HCT116 (cell line): ENCODE measurements at places on chromosomes 3 and 15.

DNA sequence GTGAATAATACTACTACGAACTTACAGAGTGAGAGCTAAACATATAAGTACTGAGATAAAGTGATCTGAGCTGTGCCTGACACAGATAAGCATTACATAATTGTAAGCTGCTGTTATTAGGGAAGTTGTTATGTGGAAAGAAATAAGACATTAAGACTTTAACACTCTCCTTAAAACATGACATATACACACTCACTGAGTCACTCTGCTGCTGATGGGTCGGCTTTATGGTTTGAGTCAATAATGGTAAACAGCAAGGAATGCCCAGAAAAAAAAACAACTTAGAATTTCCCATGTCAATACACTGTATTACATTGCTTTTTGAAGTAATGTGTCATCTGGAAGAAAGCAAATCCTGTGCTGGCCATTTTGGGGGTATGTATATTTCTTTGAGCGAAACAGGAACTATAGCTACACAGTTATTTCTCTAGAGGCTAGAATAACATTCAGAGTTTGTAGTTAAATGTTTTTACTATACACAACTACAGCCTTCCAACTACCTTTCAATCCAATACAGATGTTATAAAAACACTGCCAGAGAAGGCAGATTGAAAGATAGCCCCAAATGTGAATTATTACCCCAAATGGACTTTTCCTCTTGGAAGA is 22.8 kb upstream of the SPRED1 start:
- DNase-seq = no peak

GRCh38 chr15:65377105-65377975 is 462 bp downstream of the IGDCC3 start:
- DNase-seq = no peak

- DNase-seq = no peak
Measured at GRCh38 chr3:148828136-148828690, 602 bp downstream of the CPB1 start.

- no peak for DNase-seq
Measured at GRCh38 chr15:65312400-65312916, 8.0 kb downstream of the RNU5B-1 start.

DNA sequence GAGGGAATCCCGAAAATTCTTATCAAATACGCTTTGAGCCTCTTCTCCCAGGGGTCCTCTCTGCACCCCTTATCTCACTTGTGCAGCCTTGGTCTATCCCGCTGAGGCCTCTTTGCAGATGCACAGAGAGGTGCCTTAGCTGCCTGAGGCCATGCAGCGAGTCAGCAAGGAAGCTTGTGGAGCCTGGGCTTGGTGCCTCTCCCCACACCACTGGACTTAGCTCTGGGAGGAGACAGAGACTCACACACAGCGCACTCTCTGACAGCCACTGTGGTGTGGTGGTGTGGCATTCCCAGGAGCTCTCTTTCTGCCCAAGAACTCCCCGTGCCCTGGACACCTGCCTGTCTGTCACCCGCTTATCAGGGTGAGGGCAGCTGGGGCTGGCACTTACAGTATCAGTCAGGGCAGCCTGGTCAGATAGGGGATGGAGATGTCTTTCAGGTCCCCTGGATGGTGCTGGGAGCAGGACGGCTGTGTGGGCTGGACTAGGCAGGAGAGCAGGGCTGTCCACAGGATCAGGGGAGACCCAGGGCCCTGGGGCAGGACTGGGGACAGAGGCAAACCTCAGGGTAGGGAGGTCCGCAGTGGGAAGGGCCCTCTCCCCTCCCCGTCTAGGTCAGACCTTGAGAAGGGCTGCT is 10.2 kb upstream of the LINGO1 start:
- no peak for DNase-seq

- no peak for DNase-seq
Measured at GRCh38 chr15:36529296-36530011, 50.0 kb upstream of the CDIN1 start.

DNA sequence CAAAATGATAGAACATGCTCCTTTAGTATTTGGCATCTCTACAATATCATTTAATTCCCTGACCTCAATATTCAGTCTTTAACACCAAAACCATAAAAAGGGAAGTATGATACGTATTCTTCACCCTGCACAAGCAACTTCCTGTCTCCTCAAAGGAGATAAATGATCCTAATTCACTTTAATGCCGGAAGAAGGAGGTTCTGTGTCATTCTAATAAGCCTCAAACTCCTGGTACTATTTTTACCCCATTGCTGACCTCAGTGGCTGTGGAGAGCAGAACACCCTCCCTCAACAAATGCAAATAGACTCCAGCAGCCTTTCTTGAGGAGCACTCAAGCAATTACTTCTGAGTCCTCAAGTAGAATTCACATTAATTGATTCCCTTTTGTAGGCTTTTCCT is 173.3 kb downstream of the TMEM108 start:
- DNase-seq = no peak

DNA sequence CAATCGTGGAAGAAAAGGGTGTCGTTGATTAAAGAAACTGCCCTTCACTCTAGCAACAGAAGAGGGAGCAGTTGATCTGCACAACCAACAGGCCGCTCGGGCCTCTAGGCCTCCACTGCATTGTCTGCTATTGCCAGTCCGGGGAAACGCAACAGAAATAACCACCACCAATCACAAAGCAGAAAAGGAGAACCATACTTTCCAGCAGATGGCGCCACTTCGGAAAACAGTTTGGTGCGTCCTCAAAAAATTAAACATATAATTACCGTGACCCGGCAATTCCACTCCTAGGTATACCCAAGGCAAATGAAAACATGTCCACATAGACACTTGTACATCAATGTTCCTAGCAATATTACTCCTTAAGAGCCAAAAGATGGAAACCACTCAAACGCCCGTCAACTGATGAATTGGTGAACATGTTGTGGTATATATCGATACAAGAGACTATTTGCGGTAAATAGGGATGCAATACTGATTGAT is 154.1 kb downstream of the TJP1 start:
- DNase-seq = peak; percentile 93

- DNase-seq = no peak
Measured at GRCh38 chr15:88535607-88536313, 10.7 kb downstream of the DET1 start.

- no peak for DNase-seq
Measured at GRCh38 chr3:60316121-60316797, 935.0 kb downstream of the FHIT start.

- DNase-seq = no peak
Measured at GRCh38 chr3:108407886-108408285, 102.5 kb downstream of the MYH15 start.

- no peak for DNase-seq
Measured at GRCh38 chr3:31777887-31778286, 203.2 kb downstream of the OSBPL10 start.

DNA sequence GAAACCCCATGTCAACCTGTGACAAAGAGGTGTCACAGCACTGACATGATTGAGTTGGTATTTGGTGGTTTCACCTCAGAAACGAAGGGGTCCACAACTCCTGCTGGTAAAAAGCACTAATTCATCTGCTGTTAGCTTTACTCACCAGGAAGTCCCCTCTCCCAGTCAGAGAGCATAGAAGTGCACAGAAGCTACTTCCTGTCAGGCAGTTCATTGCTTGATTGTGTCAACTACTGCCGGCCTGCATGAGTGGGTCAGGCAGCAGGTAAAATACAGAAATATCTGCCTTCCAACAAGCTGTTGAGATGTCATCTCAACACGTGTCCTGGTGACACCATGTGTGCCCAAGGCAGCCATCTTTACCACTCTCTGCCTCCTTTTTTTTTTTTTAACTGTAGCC is 596.6 kb upstream of the NR2F2 start:
- no peak for DNase-seq

- no peak for DNase-seq
Measured at GRCh38 chr3:127115691-127116351, 77.1 kb upstream of the PRR23E start.

- no peak for DNase-seq
Measured at GRCh38 chr3:19030522-19030839, 117.8 kb upstream of the KCNH8 start.

DNA sequence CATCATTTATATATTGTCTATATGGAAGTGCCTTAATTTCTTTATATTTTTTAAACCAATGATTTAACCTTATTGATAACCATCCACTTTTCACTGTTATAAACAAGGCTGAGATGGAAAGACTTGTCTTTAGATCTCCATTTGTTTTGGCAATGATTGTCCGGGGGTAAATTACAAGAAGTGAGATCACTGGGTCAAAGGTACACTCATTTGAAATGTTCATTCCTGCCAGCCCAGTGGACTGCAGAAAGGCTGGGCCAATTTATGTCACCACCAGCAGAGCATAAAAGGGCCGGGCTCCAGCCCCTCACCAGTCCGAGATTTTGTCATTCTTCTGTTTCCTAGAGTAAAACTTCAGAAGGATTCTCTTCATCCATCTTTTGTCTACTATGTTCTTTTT is 93.6 kb upstream of the NEO1 start:
- no peak for DNase-seq

DNA sequence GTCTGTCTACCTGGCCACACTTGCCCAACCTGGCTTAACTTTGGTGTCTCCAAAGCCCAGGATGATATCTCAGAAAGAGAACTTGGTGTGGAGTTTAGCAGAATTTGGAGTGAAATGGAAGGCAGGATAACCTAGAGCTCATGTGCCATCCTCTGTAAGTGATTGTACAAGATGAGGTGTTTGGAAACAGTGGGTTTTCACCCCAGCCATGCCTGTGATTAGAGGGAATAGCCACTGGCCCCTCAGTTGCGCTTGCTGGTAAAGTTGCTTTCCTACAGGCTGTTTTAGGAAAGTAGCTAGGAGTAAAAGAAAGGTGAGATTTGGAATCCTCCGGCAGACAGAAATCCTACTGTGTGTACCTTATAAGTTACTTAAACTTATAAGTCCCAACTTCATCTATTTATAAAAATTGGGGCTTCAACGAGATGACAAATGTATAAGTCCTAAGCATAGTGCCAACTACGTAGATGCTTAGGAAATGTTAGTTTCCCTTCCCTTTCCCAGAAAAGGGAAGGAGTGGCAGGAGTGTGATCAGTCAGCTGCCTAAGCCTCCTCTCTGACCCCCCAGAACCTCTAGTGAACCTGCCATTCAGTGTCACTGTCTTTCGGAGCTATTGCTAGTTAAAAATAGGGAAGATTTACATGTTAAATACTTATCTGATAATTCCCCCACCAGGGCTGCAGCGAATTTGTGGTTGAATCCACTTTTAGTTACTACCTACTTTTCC is 13.4 kb upstream of the BMF start:
- no peak for DNase-seq

- no peak for DNase-seq
Measured at GRCh38 chr3:164230385-164231094, 847.8 kb downstream of the SI start.
